ENCODE measurements at places on chromosomes 2 and 18.

GRCh38 chr2:106867196-106867953, 18.6 kb downstream of the ST6GAL2 start:
- DNase-seq, result no peak

- DNase-seq, result no peak
Observed at GRCh38 chr2:174263997-174264396, 15.7 kb upstream of the OLA1 start.

- DNase-seq, result no peak
Observed at GRCh38 chr2:120319686-120320317, 26.1 kb upstream of the INHBB start.

DNA sequence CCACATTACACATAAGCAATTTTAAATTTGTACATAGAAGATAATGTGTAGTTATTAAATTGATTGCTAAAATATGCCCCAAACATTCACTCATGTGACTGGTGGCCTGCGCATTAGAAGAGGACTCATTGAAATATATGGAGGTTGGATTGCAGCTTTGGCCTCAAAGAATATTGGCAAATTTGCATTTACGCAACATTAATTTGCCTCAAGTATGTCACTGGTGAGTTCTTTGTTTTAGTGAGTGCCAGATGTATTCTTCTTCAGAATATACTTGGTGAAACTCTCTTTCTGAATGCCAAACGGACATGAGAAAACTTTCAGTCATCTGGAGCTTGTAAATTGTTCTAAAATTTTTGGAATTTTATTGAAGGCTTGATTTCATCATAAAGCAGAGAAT, 5.9 kb upstream of the EFEMP1 start:
- no peak for DNase-seq

GRCh38 chr18:48730010-48730409, 191.2 kb downstream of the CTIF start:
- DNase-seq, result no peak

DNA sequence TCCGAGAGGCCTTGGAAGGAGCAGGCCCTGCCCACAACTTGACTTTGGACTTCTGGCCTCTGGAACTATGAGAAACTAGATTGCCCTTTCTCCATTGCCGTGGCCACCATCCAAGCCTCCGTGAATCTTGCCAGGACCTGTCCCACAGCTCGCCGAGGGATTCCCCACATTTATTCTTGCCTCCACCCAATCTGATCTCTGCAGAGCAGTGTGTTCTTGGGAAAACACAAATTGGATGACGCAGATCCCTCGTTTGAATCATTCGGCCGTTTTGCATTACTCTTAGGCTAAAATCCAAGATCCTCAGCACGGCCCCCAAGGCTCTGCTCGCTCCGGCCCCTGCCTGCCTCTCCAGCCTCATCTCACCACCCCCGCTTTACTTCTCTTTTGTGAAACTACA, 364.2 kb downstream of the ZNF516 start:
- DNase-seq, result no peak

- no peak for DNase-seq
Observed at GRCh38 chr2:29660201-29660600, 261.2 kb downstream of the ALK start.

DNA sequence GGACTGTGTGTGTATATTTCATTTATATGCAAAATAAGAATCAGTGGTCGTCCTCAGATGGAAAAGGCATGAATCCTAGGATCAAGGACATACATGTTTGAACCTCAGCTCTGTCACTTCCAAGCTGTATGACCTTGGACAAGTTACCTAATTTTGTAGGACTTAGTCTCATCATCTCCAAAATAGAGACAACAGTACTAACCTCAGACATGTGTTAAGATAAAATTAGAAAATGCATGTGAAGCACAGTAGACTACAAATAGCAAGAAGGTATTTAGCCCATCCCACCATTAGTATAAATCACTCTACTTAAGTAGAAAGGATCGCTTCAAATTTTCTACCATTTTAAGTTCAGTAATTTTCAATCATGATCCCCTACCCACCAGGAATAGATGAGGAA, 309.8 kb downstream of the ZEB2 start:
- DNase-seq, result no peak

DNA sequence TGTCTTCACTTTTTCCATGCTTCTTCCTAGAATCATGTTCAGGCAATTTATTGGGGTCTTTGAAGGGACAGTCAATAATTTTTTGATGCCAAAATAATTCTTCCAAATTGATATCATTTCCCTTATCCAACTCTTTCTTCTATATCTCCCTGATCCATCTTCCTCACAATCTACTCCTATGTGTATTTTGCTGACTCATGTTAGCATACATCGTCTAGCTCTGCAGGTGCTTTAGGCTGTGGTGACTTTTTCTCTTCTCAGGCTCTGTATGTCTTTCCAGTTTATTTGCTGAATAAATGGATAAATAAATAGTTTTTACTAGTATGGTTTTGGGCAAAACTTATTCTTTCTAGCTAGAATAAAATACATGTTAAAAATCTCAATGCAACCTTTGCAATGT, 1650.9 kb upstream of the TMEFF2 start:
- DNase-seq, result no peak

DNA sequence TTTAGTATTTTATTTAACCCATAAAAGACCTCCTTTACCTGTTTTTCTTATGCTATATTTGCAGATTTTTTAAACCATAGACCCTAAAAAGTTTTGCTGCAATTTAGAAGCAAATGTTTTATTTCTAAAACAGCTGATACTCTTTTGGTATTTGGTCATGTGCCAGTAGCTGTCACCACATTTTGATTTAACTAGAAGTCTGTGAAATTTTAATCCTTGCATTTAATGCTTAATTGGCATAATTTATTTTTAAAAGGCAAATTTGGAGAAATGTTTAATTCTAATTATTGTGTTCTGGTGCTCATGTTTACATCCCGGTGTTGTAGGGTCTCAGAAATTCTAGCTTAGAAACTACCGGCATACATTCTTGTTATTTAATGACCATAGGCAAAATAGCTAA, 111.8 kb downstream of the TTC27 start:
- no peak for DNase-seq

- DNase-seq, result no peak
Observed at GRCh38 chr2:192026059-192026824, 168.5 kb downstream of the TMEFF2 start.

DNA sequence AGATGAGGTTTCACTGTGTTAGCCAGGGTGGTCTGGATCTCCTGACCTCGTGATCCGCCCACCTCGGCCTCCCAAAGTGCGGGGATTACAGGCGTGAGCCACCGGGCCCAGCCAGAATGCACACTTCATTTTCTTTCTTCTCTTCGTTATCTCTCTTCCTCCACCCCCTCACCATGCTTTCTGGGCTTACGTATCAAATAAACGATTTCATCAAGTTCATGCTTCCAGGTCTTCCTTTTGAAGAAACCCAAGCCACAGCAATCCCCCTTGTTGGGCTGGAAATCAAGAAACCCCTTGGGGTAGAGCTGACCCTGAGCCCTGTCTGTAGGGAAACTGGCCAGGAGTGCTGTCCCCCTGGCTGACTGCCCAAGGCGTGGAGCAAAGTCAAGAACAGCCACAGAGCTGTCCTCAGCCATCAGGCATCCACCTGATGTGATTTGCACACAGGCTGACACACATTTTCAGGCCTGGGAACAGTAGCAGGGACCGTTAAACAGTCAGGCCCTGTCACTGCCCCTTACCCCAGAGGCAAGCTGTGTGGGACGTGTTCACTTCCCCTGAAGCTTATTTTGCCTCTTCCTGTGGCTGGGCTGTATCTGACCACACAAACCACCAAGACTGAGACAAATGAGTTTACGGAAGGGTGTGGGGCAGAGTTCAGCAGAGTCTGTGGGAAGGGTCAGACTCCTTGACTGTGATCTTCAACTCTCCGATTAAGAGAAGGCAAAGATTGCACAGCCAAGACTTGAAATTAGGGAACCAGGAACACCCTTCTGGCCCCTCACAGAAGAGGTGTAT, 15.1 kb upstream of the NMUR1 start:
- DNase-seq, result no peak

- DNase-seq, result no peak
Observed at GRCh38 chr2:145985517-145985916, 1465.6 kb upstream of the ZEB2 start.

- DNase-seq, result no peak
Observed at GRCh38 chr2:122203523-122203922, 448.1 kb downstream of the TSN start.

GRCh38 chr2:44560352-44560751, 198.6 kb downstream of the CAMKMT start:
- no peak for DNase-seq

GRCh38 chr2:206981739-206982340, 42.5 kb downstream of the CPO start:
- DNase-seq, result no peak

GRCh38 chr2:25338401-25338800, 3.3 kb downstream of the DNMT3A start:
- no peak for DNase-seq

DNA sequence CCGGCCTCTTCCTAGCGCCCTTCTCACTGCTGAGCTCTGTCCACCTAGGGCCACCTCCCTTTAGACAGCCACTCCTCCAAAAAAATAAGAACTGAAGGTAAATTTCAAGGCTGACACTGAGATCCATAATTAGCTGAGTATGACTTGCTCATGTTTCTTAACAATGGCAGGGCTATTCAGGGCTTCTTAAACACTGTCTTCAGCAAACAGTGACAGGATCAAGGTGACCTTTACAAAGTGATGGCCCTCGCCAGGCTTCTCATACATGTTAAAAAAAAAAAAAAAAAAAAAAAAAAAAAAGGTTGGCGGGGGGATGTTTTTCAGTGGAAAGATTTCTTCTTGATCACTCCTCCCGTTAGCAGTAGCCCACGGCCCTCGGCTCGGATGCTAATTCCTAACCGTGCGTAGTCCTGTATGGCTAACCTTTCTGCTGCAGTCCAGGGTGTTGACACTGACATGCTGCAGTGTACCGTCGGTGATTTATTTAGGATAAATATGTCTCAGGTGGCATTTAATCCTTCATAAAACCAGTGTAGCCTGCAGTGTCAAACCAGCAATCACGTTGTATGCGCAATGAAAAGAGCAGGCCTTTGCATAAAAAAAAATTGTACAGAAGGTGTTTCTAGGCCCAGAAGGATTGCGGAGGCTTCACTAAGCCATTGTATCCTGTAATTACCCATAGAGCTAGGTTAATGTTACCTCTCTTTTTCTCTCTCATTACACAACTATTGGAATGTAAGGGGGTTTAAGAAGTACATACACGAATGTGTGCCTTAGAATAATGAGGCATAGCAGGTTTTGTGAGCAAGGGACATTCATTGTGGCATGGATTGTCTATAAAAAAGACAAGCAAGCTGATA, 142.7 kb downstream of the PTGR3 start:
- DNase-seq, result no peak

DNA sequence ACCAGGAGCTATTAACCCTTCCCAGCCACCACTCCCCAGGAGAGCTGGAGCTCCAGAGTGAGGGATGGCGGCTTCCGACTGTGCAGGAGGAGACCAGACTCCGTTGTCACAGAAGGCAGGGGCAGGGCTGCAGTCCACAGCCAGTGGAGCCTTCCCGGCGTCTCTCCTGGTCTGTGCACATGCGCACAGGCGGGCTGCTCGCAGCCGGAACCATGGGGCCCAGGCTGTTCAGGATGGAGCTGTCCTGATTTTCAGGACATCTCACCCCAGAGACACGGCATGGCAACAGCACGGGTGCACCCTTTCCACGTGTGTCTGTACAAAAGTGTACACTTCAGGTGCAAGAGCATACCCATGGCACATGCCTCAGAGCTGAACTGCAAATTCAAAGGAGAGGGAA, 28.9 kb downstream of the EIPR1 start:
- DNase-seq, result no peak

GRCh38 chr2:24403168-24403831, 43.0 kb upstream of the ITSN2 start:
- DNase-seq, result no peak

- DNase-seq, result no peak
Observed at GRCh38 chr2:57386305-57386704, 660.3 kb upstream of the VRK2 start.

DNA sequence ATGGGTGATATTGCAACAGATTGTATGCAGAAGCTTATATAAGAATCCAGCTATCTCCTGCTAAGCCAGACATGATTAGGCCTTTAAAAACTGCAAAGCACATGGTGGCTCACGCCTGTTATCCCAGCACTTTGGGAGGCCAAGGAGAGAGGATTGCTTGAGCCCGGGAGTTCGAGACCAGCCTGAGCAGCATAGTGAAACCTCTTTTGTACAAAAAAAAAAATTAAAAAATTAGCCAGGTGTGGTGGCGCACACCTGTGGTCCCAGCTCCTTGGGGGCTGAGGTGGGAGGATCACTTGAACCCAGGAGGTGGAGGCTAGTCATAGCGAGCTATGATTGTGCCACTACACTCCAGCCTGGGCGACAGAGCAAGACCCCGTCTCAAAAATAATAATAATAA, 204.6 kb downstream of the TNS1 start:
- DNase-seq, result no peak

- no peak for DNase-seq
Observed at GRCh38 chr2:3423492-3424170, 44.1 kb downstream of the TRAPPC12 start.

DNA sequence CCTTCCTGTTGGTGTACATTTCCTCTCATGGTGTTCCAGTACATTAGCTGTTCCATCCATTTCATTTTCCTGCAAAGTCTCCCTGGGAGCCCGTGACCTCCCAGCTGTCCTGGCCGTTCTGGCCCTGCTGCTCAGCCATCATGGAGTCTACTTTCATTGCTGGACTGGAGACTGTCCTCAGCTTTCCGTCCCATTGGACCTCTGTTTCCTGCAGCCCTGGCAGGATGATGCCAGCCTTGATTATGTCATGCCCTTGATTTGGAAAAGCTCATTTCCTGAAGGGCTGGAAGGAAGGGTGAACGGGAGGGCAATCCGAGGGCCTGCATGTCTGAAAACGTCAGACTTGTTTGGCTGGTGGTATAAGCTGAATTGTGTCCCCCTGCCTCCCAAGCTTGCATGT, 205.5 kb upstream of the HS6ST1 start:
- DNase-seq, result no peak

DNA sequence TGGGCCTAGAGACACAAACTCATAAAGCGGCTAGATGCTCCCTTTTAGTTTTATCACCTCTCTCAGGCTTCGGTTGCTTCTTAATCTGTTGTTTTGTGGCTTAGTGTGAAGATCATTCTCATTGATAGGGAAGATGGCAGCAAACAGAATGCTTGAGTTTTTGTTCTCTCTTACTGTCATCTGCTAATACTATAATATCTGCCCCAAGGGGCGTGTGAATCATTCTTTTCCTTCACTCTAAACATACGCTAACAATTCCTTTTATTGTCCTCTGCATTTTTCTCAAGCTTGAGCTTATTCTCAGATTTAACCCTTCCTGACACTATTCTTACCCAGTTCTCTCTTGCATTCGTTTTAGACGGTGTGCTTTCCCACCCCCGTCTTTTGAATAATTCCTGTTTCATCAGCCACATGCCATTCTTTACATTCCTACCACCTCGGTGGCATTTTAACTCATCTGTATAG, 323.9 kb upstream of the NRP2 start:
- DNase-seq, result no peak

DNA sequence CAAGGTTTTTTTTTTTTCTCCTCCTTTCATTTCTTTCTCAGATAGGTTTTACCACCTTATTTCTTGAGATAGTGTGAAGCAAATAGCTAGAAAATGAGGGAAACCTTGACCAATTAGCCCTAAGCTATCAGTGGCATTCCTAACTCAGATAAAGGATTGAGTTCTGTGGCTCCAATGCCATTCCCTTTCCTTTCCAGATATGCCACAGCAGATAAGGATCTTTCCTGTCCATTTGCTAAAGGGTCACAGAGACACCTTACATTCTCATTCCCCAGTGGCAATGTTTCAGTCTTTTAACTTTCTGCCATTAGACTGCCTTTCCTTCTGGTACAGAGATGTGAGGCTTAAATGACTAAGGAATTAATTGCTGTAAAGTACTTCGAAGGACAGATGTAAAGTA, 81.7 kb downstream of the MGAT5 start:
- no peak for DNase-seq
